Right ventricle myocardium inferior (tissue), 1 donor: ENCODE measurements at places on chromosomes 1 and 21. TPM values are rescaled to one million over a fixed set of nuclear protein-coding genes. Genes with fewer than 3 reads are reported as not detected.

GRCh38 chr1:185341196-185341781 lies 24.2 kb upstream of the IVNS1ABP start:
- no peak for DNase-seq

DNA sequence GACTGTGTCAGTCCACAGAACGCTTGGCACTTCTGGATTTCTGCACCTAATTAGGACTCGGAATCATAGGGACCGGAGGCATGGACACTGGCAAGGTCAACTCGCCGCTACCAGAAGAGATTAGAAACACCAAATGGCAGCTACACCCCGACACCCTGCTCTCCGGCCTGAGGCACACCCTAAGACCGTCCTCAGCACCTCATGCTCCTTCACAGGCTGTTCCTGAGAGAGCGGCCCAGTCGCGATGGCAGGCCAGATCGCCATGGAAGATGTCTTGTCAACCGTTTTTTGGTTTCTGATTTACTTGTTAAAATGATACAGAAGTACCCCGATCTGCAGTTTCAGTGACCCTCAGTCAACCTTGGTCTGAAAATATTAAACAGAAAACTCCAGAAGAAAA lies 46.8 kb downstream of the NPHP4 start:
- no peak for DNase-seq

DNA sequence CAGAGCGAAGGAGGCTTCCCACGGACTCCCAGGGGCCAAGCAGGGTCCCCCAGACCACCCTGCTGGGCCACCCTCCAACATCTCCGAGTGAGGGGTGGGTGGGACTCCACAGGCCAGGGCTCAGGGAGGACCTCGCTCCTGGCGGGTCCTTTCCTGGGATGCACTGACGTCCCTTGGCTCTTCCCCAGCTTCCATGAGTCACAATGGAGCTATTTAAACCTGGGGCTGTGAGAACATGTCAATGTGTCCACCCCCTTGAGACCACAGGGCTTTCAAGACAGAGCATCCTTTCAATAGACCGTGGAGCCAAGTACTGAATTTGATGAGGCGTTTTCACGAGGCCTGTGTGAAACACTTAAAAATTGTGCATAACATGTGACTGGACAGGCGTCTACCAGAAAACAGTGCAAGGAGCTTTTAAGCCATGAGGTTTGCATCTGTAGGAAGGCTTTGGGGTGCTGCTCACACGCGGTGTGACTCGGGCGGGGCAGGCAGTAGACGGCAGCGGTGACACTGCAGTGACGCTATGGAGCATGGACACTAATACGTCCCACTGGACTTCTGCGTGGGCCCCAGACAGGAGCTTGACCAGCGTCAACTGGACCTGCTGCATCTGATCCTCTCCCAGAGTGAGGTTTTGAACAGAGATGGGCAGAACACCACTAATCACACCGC lies 24.1 kb upstream of the NPHP4 start:
- peak; percentile 55 for DNase-seq

- DNase-seq: no peak
These were observed 79.9 kb upstream of the LYST start for GRCh38 chr1:235946571-235946981.

MSH4 gene
- 0.35 TPM for total RNA-seq

GRCh38 chr1:163315773-163316374 lies 5.9 kb upstream of the NUF2 start:
- no peak for DNase-seq

DNA sequence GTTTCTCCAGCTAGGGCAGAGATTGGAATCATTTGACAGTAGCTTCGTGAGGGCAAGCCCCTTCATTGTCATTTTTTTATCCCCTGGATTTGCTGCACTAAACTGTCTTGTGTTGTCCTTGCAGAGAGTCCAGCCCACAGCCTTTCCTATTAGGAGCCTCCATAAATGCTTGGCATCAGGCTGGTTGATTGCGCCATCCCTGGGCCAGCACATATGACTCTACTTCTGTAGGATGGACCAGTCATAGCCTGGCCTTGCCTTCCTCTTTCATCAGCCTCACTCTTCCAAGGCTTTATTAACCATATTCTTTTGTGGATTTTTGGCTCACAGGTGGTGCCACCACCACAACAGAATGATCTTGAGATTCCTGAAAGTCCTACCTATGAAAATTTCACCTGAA lies 31.4 kb downstream of the LY9 start:
- no peak for DNase-seq

- no peak for DNase-seq
These were observed 60.8 kb downstream of the PGM1 start for GRCh38 chr1:63653976-63654375.

TRIM58 gene
- total RNA-seq: 0.27 TPM

- DNase-seq: no peak
These were observed 897.2 kb downstream of the ADGRL2 start for GRCh38 chr1:82697965-82698364.

- DNase-seq: no peak
These were observed 2.0 kb downstream of the EPHB2 start for GRCh38 chr1:22712502-22713271.

DNA sequence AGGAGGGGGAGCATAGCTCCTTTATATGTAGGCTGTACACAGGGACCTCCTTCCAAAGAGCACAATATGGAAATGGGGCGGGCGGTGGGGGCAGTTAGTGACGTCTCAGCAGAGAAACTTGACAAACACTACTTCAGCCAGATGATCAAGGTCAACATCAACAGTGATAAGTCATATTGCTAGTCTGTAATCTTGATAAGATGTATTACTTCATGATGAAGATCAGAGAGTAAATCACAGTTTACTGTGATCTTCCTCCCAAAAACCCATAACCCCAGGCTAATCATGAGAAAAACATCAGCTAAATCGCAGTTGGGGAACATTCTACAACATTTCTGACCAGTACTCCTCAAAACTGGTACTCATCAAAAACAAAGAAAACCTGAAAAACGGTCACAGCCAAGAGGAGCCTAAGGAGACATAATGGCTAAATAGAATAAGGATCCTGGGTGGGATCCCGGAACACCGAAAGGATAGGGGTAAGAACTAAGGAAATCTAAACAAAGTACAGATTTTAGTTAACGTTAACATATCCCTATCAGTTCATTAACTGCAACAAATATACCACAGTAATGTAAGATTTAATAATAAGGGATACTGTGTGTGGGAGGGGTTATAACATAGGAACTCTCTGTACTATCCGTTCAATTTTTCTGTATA lies 20.2 kb downstream of the LPAR3 start:
- DNase-seq: no peak

REN gene
- total RNA-seq: not detected

GRCh38 chr1:76038287-76039004 lies 36.1 kb upstream of the ST6GALNAC3 start:
- DNase-seq: no peak

DNA sequence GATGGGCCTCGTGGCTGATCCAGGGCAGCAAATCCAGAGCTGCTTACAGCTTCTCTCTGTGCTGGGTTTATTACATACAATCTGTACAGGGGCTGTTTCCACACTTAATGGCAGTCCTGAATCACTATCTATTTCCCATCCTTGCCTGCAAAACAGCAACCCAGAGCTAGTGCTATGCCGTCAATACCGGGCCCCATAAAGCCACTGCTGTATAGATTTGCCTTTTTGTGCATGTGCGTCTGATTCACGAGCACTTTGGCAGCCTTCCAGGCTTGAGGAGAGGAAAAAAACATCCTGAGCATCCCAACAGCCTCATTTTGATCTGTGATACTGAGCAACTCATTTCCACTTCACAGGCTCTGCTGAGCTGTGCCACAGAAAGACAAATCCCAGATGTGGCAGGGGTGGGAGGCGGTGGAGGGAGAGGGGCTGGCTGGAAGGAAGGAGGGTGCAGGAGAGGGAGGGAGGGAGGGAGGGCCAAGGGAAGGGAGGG lies 65.2 kb upstream of the TARBP1 start:
- DNase-seq: no peak

WDR64 gene
- not detected for total RNA-seq

RAD54L gene
- 0.73 TPM for total RNA-seq

GRCh38 chr1:160542303-160542945 lies 19.4 kb upstream of the SLAMF6 start:
- no peak for DNase-seq

CMPK1 gene
- 77.4 TPM for total RNA-seq

SPATA45 gene
- total RNA-seq: not detected

- no peak for DNase-seq
These were observed 717 bp downstream of the UBIAD1 start for GRCh38 chr1:11273595-11274234.

DNA sequence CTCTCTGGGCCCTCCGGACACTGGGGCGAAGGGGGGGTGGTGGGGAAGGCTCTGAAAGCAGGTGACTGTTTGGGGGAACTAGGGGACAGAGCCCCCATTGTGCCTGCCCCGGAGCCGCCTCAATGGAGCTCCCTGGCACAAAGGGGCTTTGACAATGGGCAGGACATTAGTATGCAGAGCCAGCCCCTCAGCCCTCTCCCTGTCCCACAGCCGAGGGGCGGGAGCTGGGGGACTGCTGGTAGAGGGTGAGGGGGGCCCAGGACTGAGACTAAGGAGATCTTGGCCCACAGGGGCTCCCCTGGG lies 7.8 kb downstream of the KCNJ10 start:
- no peak for DNase-seq

- no peak for DNase-seq
These were observed 13.6 kb downstream of the FHAD1 start for GRCh38 chr1:15260418-15261154.

- DNase-seq: no peak
These were observed 671 bp downstream of the DNAJC11 start for GRCh38 chr1:6700853-6701436.

DNA sequence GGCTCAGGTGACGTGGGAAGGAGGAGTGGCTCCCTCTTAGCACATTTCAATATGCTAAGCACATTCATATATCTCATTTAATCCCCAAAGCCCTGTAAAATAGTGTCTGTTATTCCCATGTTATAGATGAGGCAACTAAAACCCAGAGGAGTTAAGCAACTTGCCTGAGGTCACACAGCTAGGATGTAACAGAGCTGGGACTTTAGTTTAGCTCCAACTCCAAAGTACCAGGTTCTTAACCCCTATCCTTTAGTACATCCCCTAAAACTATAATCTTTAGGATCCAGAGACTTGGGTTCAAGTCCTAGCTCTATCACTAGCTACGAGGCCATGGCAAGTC lies 48.5 kb downstream of the LGR6 start:
- no peak for DNase-seq

DNA sequence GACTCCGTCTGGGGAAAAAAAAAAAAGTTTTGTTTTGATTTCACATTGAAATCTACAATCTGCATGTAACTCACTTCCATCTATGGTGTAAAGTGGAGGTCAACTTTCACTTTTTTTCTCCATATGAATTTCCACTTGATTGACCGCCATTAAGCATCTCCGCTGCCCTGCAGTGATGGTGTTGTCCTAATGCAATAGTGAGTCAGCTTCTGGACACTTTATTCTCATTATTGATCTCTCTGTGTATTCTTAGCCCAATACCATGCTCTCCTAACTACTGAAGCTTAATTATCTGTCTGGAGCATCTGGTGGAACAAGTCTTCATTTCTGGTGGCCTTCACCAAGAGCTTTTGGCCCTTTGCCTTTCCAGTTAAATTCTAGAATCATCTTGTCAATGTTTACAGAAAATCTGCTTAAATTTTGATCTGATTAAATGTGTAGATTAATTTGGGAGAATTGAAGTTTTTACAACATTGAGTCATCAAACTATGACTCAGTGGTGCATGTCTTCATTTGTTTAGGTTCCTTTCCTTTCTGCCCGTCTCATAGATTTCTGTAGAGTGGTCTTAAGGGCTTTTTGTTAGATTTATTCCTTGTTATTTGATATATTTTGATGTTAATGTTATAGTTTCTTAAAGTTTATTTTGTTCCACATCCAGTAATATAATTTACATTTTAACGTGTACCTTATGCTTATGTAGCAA lies 181.5 kb downstream of the PRDM2 start:
- DNase-seq: no peak

F3 gene
- 27.9 TPM for total RNA-seq

GRCh38 chr1:49234988-49235387 lies 458.3 kb upstream of the BEND5 start:
- no peak for DNase-seq

GRCh38 chr1:232669981-232670747 lies 40.2 kb upstream of the SIPA1L2 start:
- DNase-seq: no peak

GRCh38 chr21:16040601-16041000 lies 310.8 kb downstream of the USP25 start:
- no peak for DNase-seq

OVAAL gene
- total RNA-seq: 2.0 TPM

GRCh38 chr1:28118640-28119307 lies 30.4 kb upstream of the EYA3 start:
- DNase-seq: no peak

CD1C gene
- total RNA-seq: 0.57 TPM

- no peak for DNase-seq
These were observed 21.5 kb downstream of the RAP1GAP start for GRCh38 chr1:21647431-21648351.

DNA sequence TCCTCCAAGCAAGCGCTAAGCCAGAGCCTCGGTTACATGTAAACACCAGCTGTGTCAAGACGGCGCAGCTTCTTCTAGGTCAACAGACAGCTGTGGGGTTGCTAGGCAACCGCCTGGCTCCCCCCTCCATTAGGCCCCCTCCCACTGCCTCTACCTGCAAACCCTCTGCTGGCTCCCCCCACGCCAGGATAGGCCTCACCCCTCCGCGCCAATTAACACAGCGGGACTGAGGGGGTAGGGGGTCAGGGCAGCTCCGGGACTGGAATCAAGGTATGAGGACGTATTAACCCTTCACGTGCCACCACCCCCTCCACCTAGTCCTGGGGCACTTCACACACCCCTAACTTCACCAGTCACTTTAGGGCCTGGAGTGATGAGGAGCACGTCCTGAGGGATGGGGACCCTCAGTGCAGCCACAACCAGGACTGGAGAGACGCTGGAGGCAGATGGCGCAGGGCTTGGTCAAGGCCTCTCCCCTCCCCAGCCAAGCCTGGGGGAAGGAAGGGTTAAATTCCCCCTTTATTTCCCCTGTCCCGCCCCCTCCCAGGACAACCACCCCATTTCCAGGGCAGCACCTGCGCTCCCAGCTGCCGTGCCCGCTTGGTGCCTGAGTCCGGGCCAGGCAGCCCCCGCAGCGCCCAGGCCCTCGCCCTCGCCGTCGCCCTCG lies 37.4 kb upstream of the WASF2 start:
- DNase-seq: peak; percentile 78

HES5 gene
- total RNA-seq: 1.3 TPM

DNA sequence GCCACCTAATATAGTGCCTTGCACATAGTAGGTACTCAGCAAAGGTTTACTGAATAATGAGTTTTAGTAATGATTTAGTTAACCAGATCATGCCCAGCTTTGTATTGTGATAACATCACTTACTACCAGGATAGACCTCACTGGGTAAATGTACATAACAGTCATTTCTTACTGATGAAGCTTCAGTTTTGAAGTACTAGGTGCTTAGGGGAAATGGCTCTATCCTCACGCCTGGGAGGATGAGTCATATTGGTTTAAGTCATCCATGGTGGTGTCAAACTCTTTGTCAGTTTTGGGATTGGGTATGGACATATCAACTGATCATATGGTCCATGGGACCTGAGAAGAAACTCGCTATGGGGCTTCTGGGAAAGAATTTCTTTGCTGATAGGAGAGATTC lies 90.6 kb upstream of the USP24 start:
- DNase-seq: no peak

CELA2B gene
- not detected for total RNA-seq
